Stimulated activated CD8-positive, alpha-beta memory T cell treated with anti-CD3 and anti-CD28 coated beads, Interleukin-4, amount 100 ng/mL, for 1 hour (primary cell): ENCODE measurements at places on chromosomes 16 and 17.

DNA sequence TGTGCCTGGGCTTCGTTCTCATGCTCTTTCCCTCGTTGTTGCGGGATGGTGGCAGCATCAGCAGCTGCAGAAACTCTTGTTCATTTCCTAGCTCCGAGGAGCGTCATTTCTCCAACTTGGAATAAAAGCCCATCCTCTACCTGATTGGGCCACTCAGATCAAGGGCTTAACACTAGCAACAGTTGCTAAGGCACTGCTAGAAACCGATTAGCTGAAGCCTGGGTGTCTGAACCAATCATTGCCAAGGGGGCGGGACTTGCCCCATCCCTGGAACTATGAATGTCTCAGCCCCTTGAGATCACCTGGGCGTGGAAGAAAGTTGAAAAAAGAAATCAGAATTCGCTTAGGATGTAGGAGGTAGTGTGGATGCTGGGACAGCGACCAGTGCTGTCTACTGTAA lies 145.3 kb downstream of the FOXL1 start:
- DNase-seq: no peak

- no peak for DNase-seq
Measured at GRCh38 chr16:4870138-4870671, 22.9 kb downstream of the UBN1 start.

DNA sequence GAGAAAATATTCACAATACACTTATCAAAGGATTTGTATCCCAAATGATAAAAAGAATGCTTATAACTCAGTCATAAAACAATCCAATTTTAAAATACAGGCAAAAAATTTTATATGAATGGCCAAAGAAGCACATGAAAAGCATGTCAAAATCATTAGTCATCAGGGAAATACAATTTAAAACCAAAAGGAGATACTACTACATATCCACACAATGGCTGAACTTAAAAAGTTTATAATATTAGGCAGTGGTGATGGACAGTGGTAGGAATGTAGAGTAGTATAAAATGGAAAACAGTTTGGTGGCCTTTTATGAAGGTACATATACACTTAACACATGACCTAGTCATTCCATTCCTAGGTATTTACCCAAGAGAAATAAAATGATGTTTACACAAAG lies 12.2 kb downstream of the CMC2 start:
- no peak for DNase-seq

DNA sequence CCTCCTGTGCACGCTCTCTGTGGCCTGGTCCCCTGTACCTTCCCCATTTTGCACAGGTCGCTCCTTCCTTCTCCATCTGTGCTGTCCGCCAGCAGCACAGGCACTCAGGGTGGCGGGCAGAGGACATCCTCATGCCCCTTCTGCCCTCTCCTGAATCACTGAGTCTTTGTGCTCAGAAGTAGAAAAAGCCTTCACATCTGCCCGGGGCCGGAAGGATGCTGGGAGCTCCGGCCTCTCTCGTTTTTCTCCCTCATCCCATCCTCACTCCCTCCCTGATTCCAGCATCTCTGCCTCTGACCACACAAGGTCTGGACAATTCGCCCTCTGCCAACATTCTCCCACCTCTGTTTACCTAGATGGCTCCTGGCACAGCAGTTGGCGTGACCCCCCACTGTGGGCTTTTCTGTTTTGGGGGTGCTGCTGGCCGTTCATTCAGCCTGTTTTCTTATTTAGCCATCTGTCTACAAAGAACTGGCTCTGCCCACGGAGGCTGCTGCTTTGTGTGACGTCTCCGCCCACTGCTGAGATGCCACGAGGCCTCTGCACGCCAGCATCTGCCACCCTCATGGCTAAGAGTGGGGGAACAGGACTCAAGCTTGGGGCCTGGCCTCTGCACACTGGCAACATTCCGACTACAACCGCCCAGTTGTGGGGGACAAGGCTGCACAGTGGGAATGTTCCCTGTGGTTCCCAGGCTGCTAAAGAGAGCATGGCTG lies 36.7 kb downstream of the SEC14L5 start:
- DNase-seq: no peak

- peak; percentile 21 for DNase-seq
Measured at GRCh38 chr16:38941-39892, 14.2 kb downstream of the POLR3K start.

GRCh38 chr16:77452243-77452642 lies 17.4 kb upstream of the ADAMTS18 start:
- DNase-seq: no peak

- DNase-seq: no peak
Measured at GRCh38 chr16:23365602-23366240, 63.6 kb downstream of the SCNN1B start.

GRCh38 chr17:44210342-44211192 lies 8.9 kb downstream of the UBTF start:
- DNase-seq: peak; percentile 82

GRCh38 chr16:89117975-89118289 lies 24.3 kb downstream of the ACSF3 start:
- DNase-seq: no peak

- no peak for DNase-seq
Measured at GRCh38 chr17:79201119-79201518, 126.5 kb downstream of the ENGASE start.

- DNase-seq: no peak
Measured at GRCh38 chr16:12757546-12757945, 46.1 kb downstream of the CPPED1 start.

GRCh38 chr16:814974-815373 lies 14.4 kb upstream of the GNG13 start:
- no peak for DNase-seq

DNA sequence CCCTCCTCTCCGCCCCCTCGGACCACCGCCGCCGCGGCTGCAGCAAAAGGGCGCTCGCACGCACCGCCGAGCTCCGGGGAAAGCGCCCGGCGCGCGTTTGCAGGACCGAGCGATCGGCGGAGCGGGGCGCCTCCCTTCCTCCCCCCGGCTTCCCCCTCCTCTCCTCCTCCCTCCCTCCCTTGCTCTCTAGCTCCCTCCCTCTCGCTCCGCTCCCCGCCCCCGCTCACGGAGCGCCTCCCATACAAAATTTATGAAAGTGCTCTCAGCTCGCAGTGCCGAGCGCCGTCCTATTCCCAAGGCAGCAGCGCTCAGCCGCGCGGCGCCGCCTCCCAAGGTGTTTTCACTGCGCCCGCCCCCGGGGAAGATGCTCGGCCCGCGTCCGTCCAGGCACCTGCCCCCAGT lies at the start of gene RTN4RL1:
Gene RTN4RL1 (minus strand): TSS at position 115 of the 402 bp plus-strand sequence. CDS start 469 bp downstream, outside the sequence.
- peak; percentile 30 for DNase-seq

DNA sequence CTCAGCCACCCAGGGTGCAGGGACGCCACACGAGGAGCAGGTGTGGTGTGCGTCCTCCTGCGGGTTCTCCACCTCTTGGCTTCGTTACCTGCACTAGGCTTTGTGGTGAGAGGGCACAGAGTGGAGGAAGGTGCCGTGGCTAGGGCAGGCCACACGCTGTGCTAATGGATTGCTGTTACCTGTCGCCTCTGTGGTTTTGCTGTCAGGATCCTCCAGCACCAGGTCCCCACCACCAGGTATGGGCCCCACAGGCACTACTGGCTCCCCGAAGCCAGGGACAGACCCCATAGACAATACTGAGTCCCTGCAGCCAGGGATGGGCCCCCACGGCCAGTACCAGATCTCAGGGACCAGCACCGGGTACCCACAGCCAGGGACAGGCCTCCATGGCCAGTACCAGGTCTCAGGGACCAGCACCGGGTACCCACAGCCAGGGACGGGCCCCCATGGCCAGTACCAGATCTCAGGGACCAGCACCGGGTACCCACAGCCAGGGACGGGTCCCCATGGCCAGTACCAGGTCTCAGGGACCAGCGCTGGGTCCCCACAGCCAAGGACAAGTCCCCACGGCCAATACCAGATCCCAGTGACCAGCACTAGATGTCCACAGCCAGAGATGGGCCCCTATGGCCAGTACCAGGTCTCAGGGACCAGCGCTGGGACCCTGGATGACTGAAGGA lies 315.6 kb downstream of the SEC14L1 start:
- no peak for DNase-seq

GRCh38 chr17:78969865-78970264 lies 9.9 kb downstream of the LGALS3BP start:
- no peak for DNase-seq

GRCh38 chr16:11672206-11673090 lies 4.2 kb downstream of the SNN start:
- no peak for DNase-seq

DNA sequence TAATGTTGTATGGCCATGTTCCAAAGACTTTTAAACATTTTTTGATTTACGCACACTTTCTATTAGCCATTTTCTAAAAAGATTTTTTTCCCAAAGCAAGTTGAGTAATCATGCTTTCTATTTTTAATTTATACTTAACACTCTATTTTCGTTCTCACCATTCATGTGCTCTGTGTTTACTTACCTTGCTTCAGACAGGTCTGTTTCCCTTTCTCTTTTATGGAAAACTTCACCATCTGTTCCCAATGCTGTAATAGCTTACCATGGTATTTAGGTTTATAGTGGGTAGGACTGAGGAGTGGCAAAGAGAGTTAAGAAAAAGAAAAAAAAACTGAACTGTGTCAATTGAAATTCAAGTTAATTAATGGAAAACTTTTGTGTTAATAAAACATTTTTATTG lies 37.5 kb upstream of the KCNJ16 start:
- no peak for DNase-seq

DNA sequence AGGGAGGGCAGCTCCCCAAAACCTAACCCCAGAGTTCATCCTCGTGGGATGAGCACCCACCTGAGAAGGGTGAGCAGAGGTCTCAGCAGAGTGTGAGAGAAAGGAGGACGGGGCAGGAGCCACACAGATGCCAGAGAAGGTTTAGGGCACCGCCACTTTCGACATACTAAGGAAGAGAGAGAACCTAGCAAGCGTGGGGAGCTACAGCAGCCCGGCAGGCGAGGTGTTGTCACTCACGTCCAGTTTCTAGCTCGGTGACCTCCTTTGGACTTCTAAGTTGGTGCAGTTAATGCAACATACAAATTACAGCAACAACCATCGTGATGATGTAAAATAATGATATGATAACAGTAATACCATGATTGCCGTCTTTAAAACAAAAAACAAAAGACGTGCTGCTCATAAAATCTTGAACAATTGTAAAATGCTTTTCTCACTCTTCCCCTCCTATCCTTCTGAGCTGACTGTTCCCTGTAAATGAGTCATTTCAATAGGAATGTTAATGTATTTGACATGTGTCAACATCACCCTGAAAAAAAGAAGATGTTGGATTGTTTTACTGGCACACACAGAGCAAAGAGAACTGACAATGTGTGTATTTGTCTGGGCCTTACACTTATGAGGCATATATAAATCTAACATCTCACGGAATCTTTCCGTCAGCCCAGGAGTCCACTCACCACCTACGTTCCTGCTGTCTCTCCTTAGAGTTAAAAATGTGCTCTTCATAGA lies 158.2 kb upstream of the MAF start:
- DNase-seq: no peak

DNA sequence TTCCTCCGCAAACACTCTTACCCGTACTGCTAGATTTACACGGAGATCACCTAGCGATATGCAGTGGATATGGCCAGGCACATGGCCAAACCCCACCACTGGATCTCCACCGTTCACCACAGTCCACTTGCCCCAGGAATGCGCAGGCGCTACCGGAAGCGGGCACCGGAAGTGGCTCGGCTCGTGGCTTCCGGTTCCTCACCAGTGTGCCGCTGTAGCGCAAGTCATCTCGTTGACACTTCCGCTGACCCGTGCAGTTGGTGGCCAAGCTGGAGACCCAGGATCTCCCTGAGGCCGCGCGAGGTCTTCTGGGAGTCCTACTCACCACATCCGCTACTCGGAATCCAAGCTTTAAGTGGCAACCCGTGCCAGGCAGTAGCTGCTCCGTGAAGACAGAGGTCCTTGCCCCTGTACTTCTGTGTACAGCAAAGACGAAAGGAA lies 11.5 kb downstream of the ZNF597 start:
- peak; percentile 17 for DNase-seq
